ENCODE measurements at places on chromosomes 7 and 10.

DNA sequence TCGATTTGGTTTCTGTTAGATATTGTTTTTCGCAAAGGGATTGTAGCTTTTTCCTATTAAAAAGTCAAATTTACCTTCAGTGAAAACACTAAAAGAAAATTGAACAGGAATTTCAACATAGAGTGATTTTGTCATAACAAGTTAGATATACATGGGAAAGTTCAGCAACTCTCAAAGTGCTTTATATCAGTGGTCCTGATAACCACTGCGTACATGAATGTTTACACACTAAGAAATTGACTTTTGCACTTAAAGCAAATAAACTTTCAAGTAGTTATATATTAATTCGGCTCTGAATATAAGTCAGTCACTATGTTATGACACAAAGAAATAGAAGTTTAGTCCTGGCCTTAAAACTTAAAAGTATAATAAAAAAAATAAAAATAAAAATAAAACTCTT is 101.3 kb upstream of the DKK1 start:
- DNase-seq = no peak

DNA sequence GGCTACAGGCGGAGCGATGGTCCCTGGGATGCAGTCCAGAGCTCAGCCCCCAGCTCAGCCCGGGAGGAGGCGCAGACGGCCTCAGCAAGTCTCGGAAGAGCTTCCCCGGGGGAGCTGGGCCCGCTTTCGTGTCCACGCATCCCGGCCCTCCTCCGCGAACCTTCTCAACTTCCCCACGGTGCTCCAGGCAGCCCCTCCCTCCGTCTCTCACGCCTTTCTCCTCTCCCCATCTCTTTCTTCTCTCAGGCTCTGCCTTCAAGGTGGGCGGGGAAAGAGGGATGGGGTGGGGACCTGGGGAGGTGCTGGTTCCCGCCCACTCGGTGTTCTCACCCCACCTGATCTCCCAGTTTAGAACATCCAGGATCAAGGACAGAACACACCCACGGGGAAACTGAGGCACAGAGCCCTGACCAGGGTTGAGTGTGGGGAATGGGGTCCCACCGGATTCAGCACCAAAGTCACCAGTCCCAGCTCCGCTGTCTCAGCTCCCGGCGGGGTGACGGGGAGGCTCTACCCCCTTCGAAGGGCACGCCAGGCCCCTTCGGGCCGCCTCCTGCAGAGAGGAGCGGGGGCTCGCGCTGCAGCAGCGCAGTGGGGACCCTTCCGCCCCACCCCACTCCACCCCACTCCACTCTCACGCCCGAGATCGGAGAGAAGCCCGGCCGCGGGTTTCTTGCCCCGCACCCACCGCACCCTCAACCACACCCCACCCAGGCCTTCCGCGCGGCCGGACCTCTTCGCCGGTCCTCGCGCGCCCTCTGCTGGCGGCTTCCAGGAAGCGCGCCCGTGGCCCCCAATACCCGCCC is 18.2 kb downstream of the POLL start:
- DNase-seq = peak; percentile 77

DNA sequence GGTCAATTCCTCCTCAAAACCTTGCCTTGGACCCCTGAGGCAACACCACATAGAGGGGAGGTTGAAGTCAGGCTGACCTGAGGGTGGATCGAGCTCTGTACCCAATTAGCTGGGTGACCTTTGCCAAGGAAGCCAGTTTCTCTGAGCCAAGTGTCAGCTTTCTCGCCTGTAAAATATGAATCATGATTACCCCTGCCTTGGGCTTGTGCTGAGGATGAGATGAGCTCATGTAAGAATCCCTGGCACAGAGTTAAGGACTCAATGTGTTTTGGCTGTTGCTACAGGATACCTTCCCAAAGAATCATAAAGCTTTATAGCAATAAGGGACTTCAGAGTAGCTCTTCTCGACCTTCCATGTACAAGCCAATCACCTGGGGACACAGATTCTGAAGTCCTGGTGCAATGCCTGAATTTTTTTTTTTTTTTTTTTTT is 43.5 kb upstream of the CACUL1 start:
- no peak for DNase-seq

DNA sequence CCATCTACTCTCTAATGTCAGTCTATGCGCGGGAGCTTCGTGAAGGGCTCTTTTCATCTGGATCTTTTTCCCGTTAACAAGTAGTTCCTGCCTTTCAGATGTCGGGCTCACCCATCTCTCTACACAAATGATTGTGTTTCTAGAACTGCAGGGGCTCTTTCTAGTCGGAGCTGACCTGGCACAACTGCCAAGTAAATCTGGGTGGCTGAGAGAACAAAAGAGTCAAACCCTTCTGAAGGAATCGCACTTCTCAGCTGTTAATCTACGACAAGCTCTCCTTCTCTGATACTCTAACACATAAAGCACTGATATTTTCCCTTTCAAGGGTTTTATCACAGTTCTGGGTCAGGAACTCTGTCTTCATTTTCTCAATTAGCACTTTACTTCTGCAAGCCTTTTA is 144.7 kb downstream of the NRP1 start:
- no peak for DNase-seq

DNA sequence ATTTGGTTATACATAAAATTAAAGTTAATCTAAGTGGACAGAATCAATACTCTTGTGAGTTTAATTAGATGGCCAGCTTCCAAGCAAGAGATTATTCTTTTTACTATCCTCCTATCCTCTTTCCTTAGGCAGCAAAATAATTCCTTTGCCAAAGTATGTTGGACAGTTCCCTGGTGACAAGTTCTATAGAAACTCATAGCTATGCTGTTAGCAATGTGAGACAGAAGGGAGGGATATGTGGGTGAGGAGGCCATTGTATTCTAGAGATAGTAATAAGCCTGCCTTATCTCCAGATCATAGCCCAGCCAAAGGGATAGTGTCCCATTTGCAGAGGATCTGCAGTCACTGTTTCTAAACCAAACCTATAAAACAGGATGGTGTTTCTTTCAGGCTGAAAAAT is 181.6 kb upstream of the HDAC9 start:
- no peak for DNase-seq

DNA sequence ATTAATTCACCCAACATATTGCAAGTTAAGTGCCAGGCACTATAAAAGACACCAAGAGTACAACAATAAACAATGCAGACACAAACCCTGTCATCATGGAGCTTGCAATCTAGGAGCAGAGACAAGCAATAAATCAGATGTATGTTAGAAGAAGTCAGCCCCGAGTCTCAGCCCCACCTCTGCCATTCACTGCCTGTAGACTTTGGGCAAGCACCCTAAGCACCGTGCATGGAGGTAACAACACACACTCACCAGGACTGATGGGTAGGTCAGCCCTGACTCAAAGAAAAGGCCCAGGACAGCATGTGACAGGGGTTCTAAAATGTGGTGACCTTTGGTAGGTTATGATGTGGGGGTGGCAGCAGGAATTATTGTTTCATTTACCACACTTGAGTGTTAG is 49.3 kb upstream of the PLEKHA1 start:
- DNase-seq = no peak

DNA sequence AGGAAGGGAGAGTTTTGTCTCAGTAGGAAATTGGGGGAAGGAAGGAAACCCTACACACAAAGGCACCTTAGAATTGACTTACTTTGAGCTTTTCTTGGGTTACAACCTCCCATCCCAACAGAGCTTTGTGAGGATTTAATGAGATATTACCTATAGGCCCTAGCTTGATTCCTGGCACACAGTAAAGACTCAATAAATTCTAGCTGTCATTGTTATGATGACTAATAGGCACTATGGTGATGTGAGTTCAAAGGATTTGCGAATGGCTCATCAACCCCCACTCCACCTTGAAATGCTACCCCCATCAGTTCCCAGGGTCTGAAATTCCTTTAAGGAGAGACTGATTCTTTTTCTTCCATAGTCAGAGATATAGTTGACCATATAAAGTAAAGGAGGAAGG is 67.9 kb upstream of the SMNDC1 start:
- DNase-seq = no peak

- no peak for DNase-seq
These were observed 32.1 kb upstream of the CALN1 start for GRCh38 chr7:72444026-72444776.

GRCh38 chr7:23410446-23411183 is 59.7 kb downstream of the IGF2BP3 start:
- no peak for DNase-seq

- DNase-seq = no peak
These were observed 183.2 kb upstream of the LYZL1 start for GRCh38 chr10:29105516-29106215.

GRCh38 chr10:107665459-107665858 is 501.0 kb upstream of the SORCS1 start:
- no peak for DNase-seq

GRCh38 chr7:80918399-80918798 is 452 bp downstream of the SEMA3C start:
- DNase-seq = no peak

GRCh38 chr10:98316170-98316569 is 48.2 kb upstream of the LOXL4 start:
- no peak for DNase-seq

- no peak for DNase-seq
These were observed 70.1 kb downstream of the COBL start for GRCh38 chr7:51246258-51247245.

DNA sequence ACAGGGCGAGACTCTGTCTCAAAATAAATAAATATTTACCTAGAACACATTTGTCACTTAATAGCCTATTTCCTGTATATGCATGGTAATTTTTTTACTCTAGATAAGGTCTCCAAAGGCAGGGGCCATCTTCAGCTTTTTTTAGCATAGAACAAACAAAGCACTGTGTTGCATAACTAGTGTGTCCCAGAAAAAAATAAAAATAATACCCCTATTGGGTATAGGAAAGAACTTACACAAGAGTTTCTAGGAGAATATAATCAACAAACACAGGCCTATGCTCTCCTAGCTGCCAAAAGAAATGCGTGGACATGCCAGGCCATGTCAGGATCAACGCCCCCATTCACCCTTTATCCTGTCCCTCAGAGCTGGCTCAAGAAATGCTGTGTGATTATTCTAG is 103.6 kb downstream of the PARD3 start:
- no peak for DNase-seq

DNA sequence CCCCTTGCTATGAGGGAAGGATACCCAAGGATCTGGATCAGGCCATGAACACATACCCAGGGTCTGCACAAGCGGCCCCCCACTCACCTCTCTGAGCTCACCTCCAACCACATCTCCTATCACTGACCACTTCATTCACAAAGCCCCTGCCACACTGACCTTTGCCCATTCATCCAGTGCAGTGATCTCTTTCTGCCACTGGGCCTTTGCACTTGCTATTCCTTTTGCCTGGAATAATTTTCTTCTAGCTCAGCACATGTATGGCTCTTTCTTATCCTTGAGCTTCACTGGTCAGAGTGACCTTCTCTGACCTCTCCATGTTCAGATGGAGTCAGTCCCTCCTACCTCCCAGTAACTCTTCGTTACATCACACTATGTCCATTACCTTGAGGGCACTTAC is 48.3 kb downstream of the ADRA2A start:
- DNase-seq = no peak

DNA sequence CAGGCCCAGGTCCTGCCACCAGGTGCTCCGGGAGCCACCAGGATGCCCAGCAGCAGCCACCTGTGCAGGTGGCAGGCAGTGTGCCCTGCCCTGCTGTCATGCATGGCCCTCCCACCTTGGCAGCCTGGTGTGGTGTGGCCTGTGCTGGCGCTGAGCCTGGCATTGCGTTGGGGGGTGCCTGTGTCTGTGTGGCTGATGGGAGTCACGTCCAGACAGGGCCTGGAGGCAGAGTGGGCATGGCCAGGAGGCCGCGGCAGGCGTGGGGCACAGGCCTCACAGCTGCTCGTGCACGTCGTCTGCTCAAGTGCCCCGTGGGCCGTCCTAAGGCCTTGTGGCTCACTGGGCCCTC is 8.7 kb downstream of the TTYH3 start:
- no peak for DNase-seq

GRCh38 chr7:6553448-6554044 is 2.3 kb upstream of the GRID2IP start:
- DNase-seq = no peak

DNA sequence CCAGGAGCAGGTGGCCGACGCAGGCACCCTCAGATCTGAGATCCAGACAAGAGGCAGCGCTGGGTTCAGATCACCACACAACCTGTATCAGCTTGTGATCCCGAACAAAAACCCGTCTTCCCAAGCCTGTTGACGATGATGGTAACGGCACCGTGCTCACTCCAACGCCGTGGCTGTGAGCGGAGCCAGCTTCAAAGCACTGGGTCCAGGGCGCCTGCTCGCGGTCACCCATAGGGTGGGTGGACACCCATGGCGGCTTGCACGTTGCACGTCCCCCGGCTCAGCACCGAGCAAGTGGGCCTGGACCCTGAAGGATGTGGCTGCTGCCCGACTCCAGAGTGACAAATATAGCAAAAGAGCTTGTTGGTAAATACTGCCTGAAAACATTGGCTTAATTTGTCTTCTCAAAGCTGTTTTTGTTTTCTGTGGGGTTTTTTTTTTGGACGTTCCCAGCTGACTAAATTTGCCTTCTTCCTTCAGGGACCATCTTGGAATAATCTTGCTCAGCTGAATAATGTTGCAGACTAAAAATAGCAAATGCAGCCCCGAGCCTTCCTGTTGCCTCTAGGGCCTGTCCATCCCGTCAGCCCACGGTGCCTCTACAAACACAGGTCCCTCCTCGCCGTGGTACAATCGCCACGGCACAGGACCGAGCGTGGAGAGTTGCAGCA is 41.0 kb downstream of the FOXK1 start:
- DNase-seq = no peak

- DNase-seq = peak; percentile 67
These were observed 21.4 kb downstream of the LAT2 start for GRCh38 chr7:74231232-74231590.

GRCh38 chr10:76935941-76936613 is 701.5 kb downstream of the KCNMA1 start:
- no peak for DNase-seq

GRCh38 chr7:1322240-1323110 is 89.8 kb downstream of the UNCX start:
- no peak for DNase-seq

DNA sequence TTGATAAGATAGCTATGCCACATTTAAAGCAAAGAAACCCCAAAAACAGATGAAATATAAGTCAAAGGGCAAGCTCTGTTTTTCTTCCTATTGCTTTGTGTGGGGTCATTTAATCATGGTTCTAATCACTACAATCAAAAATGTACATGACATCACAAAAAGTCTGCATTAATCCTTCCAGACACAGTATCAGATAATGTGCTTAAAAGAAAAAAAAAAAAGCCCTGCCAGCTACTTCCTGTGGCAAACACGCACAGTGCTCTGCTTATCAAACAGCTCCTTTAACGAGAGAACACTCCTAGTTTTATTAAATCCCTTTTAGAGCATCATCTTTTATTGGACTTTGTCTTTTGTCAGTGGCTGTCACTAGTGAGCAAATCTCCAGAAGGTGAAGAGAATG is 1005.8 kb downstream of the GATA3 start:
- no peak for DNase-seq

Data from CD4-positive, alpha-beta T cell treated with Interferon alpha-2 for 1 hour (primary cell).